ENCODE measurements at places on chromosomes 7 and 10.

- DNase-seq: no peak
Measured at GRCh38 chr7:28230261-28230660, 49.7 kb upstream of the JAZF1 start.

GRCh38 chr10:47441938-47442337 lies 42.0 kb downstream of the ANXA8 start:
- DNase-seq: no peak

- peak; percentile 32 for DNase-seq
Measured at GRCh38 chr10:9289811-9290210, 1235.3 kb downstream of the GATA3 start.

DNA sequence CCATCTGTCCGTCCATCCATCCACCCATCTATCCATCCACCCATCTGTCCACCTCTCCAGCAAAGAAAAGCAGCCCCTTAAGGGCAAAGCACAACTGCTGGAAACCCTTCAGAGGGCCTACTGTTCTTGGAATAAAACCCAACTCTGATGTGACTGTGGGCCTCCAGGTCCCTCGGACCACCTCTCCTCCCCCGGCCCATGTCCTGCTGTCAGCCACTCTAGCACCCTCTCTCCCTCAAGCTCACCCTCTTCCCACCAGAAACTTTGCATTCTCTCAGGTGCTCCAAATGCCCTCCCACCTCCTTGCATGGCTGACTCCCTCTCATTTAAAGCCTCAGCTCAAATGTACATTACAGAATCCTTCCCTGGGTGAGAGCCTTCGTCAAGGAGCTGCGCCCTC lies 110.3 kb downstream of the ARHGAP22 start:
- no peak for DNase-seq

- DNase-seq: no peak
Measured at GRCh38 chr10:75751232-75751631, 319.8 kb downstream of the LRMDA start.

Measured in iris pigment epithelial cell (primary cell).